ENCODE measurements at places on chromosomes 4 and X.

- no peak for DNase-seq
Observed at GRCh38 chr4:163269869-163270268, 62.5 kb downstream of the NPY1R start.

DNA sequence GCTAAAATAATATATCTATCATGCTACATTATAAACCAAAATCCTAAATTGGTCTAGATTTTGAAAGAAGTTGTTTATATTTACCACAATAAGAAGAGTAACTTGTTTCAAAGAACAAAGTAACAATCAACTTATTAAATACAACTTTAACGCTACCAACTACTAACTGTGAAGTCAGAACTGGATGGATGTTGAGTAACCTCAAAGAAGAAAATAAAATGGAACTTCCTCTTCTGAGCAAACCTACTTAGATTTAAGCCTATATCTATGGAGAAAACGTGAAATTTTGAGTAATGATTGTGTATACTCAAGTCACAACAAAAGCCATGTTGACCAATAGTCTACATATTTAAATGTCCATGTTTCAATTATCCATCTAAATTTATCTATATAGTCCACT, 25.7 kb downstream of the SH3RF1 start:
- DNase-seq = no peak

GRCh38 chr4:153947124-153947523, 158.2 kb upstream of the SFRP2 start:
- DNase-seq = no peak

DNA sequence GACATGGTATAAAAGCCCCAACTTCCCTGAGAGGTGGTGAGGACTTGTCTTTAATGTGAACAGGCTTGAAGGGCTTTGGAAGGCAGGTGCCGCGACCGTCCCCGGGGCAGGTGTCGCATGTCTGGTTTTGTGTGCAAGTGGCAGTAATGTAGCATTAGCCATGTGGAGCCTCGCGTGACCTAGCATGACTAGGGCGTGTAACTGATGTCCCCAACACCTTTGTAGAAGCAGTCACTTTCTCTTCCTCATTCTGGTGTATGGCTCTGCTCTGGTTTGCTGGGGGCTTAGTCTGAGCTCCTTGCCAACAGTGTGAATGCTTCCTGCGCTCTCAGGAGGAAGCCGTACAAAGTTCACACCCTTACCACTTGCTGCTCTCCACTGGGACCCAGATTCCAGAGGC, 145.7 kb downstream of the AMMECR1 start:
- no peak for DNase-seq

GRCh38 chr4:143347484-143348111, 10.9 kb downstream of the GAB1 start:
- no peak for DNase-seq

DNA sequence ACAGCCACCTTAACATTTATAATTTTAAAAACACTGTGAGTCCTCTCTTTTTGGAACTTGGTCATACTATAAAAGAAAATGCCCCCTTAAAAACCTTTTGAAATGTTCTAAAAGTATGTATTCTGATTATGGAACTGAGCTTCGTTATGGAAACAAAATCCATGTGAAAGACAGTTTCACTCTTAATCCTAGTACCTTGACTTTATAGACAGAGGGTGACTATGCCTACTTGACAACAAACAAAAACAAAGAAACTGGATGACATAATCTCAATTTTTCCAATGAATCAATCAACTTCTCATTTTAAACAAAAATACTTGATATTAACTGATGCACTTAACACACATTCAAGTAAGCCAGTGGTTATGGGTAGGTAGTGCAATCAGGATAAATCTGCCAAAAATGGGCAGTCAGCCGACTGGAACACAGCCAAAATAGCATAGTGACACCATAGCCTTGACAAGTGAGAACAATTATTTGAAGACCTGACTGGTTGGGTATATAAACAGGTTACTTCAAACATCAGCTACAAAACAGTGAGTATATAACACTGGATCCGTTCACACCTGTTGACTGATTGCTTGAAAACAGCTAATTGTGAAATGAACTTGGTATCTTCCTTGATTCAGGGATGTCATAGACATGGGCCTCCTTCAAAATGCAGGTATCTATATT, 265.5 kb downstream of the PPP3CA start:
- no peak for DNase-seq

DNA sequence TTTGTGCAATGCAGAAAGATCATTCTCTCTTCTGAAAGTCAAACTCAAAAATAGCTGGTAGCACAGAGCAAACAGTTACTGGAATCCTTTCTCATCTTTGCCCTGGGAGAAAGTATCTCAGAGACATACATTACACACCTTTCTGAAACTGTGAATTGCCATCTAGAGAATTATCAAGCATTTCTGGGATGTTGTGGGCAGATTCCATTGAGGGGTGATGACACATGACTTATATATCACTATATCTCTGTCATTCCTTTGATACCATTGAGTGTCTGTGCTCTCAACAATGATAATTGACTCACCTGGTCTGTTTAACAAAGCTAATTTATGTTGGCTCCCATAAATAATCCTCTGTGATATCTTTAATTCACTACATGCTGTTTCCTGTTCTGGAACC, 13.0 kb downstream of the SLIT2 start:
- DNase-seq = no peak

DNA sequence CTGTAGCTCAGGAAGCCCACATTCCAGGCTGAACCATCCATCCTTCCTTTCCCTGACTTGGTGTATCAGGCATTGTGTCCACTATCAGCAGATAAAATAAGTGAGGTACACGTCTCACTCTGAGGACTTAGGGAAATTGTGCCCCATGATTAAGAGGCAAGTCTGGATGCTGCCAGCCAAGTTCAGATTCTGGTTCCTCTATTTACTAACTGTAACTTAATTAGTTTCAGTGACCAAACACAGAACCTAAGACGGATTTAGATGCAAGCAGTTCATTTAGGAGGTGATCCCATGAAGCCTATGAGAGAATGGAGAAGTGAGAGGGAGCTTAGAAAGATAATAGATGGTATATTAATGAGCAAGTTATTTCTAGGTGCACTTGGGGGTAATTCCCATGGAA, 56.6 kb upstream of the PACRGL start:
- DNase-seq = no peak
